Activated CD4-positive, CD25-positive, alpha-beta regulatory T cell treated with anti-CD3 and anti-CD28 coated beads, Interleukin-2, amount 50 U/mL, for 24 hours (primary cell): ENCODE measurements at places on chromosomes 4 and X.

GRCh38 chr4:6964858-6965257, 55.2 kb downstream of the TBC1D14 start:
- no peak for ATAC-seq

DNA sequence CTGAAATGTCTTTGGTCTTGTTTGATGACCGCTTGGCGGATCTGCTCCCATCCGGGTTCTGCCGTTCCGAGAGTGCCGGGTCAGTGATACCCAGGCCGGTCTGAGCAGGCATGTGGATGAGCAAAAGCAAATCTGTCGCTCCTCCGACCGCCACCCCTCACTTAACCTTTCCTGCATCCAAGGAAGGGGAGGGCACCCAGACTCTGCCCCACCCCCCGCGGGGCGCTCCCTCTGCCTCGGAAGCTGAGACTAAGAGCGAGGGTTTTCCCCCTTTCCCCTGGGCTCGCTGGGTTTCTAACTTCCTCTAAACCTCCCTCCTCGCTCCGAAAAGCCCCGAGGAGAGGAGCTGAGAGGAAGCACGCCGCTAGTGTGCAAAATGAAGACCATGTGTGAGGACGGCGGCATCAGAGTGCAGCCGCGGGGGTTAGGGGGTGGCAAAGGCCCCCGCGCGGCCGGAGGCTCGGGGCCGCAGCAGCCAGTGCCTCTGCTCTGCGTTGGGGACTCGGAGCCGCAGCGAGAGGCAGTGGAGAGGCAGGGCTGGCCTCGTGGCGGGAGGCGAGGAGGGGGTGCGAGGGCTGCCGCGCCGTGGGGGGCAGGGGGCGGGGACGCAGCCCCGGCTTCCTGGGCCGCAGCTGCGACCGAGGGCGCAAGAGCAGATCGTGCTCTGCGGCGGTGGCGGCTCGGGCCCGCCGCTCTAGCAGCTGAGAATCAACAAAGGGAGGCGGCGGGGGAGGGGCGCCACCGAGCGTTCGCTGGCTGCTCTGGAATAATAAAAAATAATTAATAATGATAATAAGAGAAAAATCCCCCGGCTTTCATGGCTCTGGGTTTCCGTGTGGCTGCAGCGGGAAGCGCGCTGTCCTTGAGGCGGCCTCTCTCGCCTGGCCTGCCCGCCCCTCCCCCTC, 55.8 kb upstream of the BCOR start:
- peak; percentile 68 for ATAC-seq

- ATAC-seq: no peak
Measured at GRCh38 chr4:127778102-127778501, 4.0 kb upstream of the HSPA4L start.

DNA sequence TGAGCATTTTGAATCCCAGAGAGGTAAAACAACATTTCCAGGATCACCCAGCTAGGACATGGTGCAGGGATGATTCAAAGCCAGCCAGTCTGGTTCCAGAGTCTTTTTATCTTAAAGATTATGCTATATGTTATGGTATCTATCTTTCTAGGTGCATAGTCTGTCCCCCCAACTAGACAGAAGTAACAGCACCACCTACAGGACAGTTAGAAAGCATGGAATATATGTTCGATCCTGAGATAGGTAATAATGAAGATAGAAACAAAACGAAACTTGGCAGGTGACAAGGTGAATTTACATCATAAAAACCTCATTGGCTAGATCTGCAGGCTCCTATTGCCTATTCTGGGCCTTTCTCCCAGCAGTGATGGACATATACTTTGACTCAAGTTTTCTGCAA, 723.2 kb downstream of the SMARCA1 start:
- ATAC-seq: no peak

DNA sequence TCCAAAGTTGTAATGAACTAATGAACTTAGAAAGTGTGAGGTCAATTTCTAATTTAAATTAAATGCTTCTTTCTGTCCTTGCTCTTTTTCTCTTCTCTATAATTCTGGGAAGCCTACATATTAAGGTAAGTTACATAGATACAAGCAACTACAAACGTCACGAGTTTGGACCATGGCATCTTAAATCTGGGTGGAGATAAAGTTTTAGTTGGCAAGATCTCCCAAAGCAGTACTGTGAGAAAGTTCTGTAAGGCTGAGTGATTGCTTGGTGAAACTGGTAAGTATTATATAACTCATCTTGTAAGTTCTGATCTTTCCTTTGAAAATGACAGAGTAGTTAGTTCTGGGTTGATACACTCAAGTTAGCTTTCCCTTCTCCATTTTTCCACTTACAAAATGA, 125.7 kb upstream of the CBR4 start:
- no peak for ATAC-seq

GRCh38 chr4:188452097-188452496, 312.9 kb downstream of the TRIML1 start:
- no peak for ATAC-seq

DNA sequence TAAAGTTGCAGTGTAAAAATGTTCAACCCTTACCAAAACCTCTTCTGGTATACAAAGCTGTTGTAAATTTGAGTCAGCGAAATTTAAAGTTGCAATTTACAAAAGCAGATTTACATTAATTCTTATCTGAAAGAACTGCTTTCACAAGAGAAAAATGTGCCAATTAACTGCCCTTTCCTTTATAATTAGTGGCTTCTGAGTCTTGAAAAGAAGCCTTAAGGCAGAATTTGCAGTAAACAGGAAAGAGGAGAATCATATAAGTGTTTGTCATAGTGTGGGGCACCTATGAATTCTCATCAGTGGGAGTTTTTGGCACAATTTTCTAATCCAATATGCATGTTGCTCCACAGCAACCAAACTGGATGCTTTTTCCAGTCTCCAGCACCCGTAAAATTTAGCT, 125.3 kb upstream of the GABRG1 start:
- ATAC-seq: no peak

GRCh38 chr4:15198070-15198727, 195.9 kb downstream of the CPEB2 start:
- ATAC-seq: no peak

DNA sequence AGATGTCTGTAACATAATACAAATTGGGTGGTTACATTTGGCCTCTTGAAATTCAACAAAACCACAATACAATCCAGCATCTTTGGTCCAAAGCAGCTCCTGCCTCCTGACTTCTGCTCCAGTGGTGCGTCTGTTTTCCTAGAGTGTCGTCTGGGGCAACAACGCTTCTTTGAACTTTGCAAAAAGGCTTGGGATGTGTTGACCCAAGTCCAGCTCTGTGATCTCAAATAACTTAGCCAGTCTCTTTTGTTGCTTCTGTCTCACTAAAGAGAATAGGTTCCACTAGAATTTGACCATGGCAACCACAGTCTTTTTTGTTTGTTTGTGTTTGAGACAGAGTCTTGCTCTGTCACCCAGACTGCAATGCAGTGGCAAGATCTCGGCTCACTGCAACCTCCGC, 324.0 kb downstream of the DHRSX start:
- no peak for ATAC-seq

DNA sequence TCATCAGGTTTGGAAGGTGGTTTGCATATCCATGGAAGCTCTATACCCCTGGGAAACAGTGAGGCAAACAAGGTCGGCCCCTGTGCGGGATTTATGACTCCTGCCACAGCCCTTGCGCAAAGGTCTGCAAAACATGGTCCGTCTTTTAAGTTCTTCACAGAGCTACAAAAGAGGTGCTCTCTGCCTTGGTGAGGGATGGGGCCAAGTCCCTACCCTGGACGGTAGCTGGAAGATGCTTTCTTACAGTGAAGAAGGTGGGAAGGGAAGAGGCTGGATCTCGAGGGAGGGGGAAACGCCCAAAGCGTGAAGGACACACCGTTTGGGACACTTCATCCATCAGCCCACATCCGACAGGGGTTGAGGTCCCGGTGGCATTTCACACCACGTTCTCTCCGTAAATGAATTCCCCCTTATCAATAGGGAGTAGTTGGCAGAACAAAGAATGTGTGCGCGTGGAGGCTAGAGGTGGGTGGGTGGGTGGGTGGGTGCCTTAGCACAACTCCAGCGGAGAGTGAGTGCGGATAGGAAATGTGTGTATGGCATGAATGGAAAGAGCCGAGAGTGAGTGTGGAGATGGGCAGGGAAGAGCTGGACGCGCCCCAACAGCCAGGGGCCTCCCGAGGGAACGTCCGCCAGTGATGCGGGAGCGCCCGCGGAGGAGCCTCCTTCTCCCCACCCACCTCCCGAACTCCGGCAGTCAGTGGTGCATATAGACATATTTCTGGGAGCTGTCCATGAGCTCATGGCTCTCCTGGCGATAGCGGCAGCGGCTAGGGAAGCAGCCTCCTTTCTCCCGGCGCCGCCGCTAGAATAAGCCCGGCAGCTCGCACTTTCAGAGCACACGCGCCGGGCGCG, 68.3 kb downstream of the LARP7 start:
- no peak for ATAC-seq

DNA sequence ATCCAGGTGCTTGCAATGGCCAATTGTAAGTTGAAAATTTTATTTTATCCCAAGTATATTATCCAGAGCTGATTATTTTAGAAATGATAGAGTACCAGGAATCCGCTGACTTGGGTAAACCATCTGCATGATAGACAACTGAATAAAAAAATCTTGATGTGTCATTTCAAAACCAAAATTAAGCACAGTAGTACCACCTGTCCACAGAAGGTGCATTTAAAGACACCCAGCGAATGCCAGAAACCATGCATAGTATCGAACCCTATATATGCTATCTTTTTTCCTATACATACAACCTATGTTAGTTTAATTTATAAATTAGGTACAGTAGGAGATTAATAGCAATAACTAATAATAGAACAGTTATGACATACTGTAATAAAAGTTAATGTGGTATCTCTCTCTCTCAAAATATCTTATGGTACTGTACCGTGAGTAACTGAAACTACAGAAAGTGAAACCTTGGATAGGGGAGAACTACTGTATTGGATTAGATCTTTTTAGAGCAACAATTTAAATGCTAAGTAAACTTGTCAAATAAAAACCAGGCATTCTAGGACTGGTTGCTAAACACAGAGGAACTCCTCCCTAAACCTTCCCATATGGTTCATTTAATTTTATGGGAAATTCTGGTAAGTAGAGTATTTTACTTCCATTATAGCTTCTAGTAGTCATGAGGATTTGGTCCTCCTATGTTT, 6.2 kb downstream of the NEIL3 start:
- peak; percentile 69 for ATAC-seq

DNA sequence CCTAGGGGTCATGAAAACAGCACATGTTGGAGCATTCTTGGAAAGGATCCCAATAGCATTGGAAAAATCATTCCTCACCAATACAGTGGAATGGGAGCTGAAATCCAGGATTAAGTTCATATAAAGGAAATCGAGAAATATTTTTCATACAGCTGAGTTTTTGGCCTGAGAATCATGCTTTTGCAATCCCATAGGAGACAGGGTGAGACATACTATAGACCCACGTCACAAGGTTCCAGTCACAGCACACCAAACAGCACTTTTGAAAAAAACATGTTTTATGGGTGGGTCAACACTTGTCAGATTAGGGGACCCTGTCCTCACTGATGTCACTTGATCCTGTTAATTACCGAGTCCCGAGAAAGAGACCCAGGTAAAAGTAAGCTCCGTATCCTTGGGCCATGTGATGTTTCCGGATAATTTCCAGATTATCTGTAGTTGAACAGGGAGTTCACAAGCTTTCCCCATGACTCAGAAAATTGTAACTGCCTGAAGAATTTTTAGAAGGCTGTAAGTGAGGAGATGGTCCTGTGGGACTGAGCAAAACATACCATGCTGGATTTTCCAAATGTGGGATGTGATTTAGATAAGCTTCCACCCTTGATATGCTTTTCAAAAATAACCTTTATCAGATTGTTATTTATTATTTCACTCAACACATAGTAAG, 80.9 kb upstream of the TLR3 start:
- no peak for ATAC-seq

DNA sequence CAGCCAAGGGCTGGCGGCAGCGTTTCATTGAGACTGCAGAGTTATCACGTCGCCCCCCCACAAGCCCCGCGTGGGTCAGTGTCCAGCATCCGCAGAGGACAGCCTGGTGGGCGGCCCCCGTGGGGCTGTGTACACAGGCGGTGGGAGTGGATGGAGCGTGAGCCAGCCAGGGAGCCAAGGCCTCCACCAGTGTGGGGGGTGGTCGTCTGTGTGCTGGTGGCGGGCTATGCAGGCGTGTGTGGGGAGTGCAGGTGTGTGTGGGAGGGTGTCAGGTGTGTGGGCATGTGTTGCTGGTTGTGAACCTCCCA, 56.5 kb upstream of the NKX1-1 start:
- ATAC-seq: no peak

DNA sequence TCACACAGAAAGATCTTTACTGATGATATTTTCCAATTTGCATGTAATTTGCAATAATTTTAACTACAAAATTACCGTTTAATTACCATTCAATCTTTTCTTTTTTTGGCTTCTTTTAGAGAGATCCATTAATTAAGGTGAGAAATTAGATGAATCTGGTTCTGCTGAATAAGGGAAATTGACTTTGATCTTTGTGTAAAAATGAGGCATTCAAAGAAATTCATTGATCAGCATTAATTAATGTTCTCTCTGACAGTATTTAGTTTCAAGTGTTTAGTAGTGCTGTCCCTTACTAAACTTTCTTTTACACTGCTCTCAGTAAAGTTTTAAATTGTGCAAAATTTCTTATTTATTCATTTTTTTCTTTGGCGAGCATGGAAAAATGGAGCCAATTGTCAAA, 97.2 kb upstream of the KCTD8 start:
- ATAC-seq: no peak

DNA sequence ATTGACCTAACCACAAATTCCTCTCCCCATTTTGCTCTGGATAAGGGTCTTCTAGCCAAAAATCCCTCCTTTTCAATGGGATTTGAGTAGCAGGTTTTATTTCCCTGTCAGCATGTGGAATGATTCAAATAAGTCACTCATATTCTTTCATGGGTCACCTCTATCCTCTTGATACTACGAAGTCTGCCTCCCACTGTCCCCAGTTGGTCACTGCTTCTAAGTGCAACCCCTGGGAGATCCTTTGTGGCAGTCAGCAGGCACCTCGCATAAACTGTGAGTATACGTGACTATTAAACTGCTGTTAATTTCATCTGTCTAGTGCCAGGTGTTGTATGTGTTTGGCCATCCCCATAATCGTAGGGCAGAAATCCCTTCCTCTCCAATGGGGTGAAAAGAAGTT, 1667.9 kb upstream of the PCDH7 start:
- ATAC-seq: no peak

GRCh38 chrX:2846992-2847391, 18.3 kb downstream of the GYG2 start:
- no peak for ATAC-seq

DNA sequence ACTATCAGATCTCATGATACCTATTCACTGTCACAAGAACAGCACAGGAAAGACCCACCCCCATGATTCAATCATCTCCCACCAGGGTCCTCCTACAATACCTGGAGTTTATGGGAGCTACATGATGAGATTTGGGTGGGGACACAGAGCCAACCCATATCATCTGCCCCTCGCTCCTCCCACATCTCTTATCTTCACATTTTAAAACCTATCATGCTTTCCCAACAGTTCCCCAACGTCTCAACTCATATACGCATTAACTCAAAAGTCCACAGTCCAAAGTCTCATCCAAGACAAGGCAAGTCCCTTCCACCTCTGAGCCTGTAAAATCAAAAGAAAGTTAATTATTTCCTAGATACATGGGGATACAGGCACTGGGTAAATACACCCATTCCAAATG, 1185.2 kb downstream of the PCDH7 start:
- ATAC-seq: no peak

- no peak for ATAC-seq
Measured at GRCh38 chrX:118047446-118048186, 69.0 kb downstream of the KLHL13 start.

- ATAC-seq: no peak
Measured at GRCh38 chrX:152299787-152300186, 151.3 kb downstream of the GABRA3 start.
